ENCODE measurements at places on chromosomes 4 and X.

DNA sequence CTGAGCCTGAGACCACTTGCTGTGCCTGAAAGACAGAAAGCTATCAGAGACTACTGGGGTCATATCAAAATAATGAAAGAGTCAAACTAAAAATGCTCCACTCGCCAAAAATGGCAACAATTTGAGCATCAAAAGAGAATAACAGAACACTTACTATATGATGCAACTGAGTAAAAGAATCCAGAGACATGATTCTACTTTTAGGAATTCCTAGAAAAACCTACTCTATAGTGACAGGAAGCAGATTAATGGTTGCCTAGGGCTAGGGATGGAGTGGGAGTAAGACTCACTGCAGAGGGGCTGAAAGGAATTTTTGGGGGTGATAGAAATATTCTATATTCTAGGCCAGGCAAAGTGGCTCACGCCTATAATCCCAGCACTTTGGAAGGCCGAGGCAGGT, 29.4 kb upstream of the SLAIN2 start:
- DNase-seq, result no peak

GRCh38 chr4:88216395-88216794, 58.0 kb upstream of the ABCG2 start:
- no peak for DNase-seq

- DNase-seq, result no peak
Measured at GRCh38 chrX:43373032-43373431, 283.1 kb upstream of the MAOA start.

DNA sequence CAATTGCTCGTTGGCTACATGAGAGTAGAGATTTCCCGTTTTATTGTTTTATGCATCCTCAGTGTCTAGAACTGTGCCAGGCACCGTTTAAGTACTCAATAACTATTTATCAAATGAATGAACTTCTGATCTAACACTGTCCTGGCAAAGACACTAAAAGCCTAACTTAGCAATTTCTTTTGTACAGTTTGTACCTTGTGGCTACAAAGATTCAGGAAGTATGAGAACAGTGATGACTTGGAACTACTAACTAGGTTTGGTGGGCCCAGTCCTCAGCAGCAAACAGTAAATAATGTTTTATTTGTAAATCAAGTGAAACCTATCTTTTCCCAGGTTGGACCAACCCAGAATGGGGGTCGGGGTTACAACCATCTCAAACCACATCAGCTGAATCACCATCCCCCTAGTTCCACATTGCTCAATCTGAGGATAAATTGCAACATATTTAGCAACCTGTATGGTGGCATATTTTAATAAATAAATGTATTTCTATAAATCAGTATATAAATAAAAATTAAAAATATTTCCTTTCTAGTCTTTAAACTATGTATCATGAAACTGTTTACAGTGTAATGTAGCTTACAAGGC, 12.3 kb upstream of the SCRG1 start:
- DNase-seq, result peak; percentile 46

- DNase-seq, result peak; percentile 13
Measured at GRCh38 chr4:174523025-174523693, 871 bp upstream of the HPGD start.

DNA sequence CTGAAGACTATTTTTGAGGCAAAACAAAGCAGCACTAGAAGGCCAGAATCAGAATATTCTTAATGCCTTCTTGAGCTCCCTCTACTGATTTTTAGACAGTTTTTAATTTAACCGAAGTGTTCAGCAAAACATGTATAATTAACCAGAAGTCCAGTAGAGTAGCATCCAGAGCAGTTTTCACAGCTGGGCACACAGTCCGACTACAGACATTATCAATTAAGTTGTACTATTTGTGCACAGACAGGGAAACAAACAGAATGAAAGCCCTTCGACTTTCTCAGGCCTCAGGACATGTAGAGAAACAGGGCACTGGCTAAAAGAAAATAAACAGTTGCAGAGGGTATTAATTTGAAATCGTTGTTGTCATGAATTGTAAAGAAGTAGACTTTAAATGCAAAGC, 11.9 kb downstream of the FSTL5 start:
- DNase-seq, result no peak

- no peak for DNase-seq
Measured at GRCh38 chrX:42839632-42840031, 61.7 kb upstream of the PPP1R2C start.

DNA sequence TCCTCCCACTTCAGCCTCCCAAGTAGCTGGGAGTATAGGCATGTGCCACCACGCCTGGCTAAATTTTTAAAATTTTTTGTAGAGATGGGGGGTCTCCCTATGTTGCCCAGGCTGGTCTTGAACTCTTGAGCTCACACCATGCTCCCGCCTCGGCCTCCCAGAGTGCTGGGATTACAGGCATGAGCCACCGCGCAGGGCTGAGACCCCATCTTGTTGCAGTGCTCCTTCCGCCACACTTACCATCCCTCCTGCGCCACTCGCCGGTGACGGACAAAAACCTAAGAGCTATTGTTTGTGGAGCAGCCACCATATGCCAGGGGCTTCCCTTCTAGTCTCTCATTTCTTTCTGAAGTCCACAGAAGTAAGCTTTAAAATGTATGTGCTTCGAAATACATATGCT, 34.5 kb downstream of the NSG1 start:
- DNase-seq, result no peak

DNA sequence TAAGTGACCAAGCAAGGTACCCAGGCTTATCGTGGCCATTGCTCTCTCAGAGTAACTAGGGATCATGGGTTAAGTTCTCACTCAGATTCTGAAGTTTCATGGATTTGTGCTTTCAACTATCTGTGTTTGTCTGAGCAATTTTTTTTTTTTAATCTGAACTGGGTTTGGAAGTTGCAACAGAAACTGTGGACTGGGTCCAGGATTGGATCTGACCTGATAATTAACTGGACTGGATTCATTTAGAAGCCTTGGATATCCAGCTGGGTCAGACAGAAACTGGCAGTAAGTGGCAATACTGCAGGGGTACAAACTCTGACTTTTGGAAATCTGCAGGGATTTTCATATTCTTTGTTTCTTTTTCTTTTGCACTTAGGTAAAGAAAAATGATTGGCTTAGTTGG, 38.7 kb upstream of the FGF2 start:
- no peak for DNase-seq

GRCh38 chr4:38189445-38189844, 229.2 kb downstream of the PTTG2 start:
- DNase-seq, result peak; percentile 81

DNA sequence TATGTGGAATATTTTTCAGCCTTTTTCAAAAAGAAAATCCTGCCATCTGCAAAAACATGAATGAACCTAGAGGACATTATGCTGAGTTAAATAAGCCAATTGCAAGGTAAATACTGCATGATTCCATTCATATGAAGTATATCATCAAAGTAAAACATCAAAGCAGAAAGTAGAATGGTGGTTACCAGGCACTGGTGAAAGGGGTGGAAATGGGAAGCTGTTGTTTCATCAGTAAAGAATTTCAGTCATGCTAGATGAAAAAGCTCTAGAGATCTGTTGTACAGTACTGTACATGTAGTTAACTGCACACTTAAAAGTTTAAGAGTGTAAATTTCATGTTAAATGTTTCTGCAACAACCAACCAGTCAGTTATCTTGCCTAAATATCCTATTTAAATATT, 196.8 kb upstream of the ADGRL3 start:
- DNase-seq, result peak; percentile 39

DNA sequence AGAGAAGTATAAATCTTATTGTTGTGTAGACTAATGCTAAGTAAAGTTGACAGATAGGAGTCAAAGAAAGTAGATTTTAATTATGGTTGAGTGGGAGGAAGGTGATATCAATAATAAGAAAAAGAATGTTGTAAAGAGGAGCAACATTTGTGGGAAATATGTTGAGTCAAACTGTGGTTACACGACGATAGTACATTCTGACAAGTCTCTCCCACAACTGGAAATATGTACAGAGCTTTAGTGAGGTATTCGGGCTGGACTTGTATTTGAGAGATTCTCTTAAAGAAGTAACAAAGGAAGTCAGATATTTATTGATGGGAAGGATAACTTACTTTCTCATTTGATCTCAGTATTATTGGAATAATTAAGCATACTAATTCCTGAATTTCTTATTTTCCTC, 525.3 kb upstream of the MAGEB2 start:
- DNase-seq, result peak; percentile 84

DNA sequence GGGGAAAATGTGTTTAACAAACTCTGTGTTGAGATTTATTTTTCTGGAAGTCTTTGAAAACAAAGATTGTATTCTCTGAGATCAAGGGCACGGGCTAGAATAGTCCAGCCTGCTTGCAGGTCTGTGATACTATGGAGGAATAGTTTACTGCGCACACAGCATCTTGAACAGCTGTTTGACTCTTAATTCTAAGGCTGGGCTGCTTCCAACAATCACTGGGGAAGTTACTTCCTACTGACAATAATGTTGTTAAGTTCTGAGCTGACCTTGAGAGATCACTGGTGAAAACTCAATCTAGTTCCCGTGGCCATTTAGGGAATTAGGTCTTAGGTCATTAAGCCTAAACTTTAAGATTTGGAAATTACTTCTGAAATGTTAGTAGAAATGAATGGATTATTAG, 416.1 kb upstream of the FTHL17 start:
- peak; percentile 33 for DNase-seq

GRCh38 chr4:72302981-72303704, 265.9 kb downstream of the ADAMTS3 start:
- DNase-seq, result peak; percentile 67

DNA sequence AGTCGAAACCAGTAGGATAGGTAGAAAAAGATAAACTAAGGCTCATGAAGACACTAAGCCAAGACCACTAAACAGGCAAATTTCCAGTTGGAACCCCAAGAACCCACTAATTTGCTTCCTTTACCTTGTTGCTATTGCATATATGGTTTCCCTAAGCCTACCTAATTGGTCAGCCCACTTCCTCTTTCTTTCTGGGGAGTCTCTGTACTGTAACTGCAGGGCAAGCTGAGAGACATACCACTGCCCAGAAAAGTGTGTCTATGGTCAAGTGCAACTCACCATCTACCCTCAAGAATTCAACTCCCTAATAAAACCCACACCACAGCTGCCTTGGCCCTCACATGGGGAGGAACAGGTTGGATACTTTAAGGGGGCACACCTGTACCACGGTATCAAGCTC, 28.6 kb downstream of the IDS start:
- DNase-seq, result no peak

GRCh38 chr4:39365360-39365759, 802 bp downstream of the RFC1 start:
- no peak for DNase-seq

- no peak for DNase-seq
Measured at GRCh38 chr4:158999166-158999682, 103.7 kb upstream of the RAPGEF2 start.

GRCh38 chr4:86493460-86493859, 100.7 kb upstream of the PTPN13 start:
- peak; percentile 33 for DNase-seq

GRCh38 chrX:9557521-9557920, 92.7 kb downstream of the TBL1X start:
- no peak for DNase-seq

GRCh38 chrX:50677789-50678188, 136.2 kb downstream of the SHROOM4 start:
- no peak for DNase-seq

GRCh38 chrX:93741811-93742210, 67.8 kb downstream of the FAM133A start:
- no peak for DNase-seq

GRCh38 chr4:164828955-164829354, 48.0 kb upstream of the APELA start:
- no peak for DNase-seq

- DNase-seq, result peak; percentile 61
Measured at GRCh38 chr4:119693126-119693525, 64.5 kb upstream of the PDE5A start.

DNA sequence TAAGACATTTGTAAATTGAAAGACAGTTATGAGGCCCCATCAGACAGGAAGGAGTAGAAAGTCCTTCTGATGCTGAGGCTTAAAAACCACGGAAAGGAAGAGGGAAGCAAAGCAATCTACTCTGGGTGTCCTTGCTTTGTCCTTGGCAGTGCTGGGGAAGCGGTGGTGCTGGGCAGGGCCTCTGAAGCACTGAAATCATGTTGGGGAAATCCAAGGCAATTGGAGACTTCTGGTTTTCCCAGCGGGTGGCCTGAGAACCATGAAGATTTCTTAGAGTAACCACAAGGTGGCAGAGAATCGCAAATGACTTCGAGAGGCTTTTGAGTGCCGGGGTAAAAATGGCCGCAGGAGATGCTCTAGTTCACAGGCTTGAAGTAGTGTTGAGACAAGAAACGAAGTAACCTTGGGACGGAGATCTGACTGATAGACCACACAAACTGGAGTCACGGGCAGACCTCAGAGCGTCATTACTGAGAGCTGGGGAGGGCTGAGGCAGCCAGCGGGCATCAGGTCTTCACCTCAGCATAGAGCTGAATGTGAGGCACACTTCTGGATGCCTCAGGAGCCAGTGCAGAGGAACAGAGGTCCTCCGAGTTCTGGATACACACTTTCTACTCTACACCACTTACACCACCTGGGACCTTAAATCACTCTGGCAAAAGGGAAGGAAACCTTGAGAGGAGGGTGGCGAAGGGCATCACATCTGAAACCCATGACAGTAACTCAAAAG, 130.7 kb upstream of the GPRIN3 start:
- peak; percentile 63 for DNase-seq
